ENCODE measurements at places on chromosomes 11 and 22.
A peak's percentile ranks its signal among the peaks of the same experiment; 100 is the strongest.

DNA sequence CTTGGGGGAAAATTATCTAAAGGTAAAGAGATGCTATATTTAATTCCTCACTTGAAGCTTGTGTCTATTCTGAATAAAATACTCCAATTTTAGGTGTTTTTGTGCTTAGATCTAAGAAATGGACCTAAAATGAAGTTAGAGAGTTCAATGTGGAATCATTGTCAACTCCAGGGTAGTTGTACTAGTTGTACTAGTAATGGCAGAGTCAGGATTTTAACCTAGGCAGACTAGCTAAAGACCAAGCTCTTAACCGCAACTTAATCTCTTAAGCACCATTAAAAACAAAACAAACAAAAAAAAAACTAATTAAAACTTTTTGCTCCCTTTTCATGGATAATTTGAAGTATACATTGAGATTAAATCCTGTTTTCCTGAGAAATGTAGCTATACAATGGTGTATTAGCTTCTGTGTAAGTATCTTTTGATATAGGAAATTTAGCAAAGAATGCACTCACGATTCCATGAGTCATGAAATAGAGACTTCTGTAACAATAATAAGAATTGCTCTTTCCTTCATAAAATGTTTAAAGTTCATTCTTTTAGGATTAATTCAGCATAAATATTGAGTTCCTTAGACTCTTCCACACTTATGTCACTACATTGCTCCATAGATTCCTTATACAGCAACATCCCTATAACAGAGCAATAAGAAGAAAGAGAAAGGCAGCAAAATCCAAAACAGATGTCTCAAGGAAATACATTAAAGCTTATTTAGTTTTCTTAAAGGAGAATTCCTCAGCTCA, 26.5 kb upstream of the SOX6 start:
- DNase-seq, result no peak

GRCh38 chr11:32821517-32821916, 8.2 kb upstream of the PRRG4 start:
- no peak for DNase-seq

GRCh38 chr22:45284705-45285262, at the start of gene UPK3A:
Gene UPK3A, plus strand, starts transcription at chr22:45284949. Its CDS starts 65 bp downstream, at chr22:45285014.
- no peak for DNase-seq

GRCh38 chr22:44031158-44031952, 7.3 kb downstream of the PARVB start:
- no peak for DNase-seq

DNA sequence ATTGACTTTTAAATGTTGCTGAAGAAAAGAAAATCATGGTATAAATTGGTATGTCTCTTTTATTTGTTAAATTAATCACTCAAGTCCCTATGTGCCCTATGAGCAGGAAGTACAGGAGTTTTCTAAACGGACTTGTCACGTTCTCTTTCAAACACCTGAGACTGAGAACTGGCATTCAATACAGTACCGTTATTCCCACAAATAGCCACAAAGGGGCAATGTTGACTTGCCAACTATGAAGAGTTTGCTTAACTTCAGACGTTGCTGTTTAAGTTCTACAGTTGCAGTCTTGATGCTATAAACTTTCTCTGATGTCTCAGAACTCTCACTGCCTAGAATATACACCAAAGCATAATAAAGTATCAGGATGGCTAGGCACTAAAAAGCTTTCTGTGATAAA, 7.6 kb downstream of the OR56A1 start:
- peak; percentile 1 for DNase-seq

GRCh38 chr11:32328392-32328791, 106.9 kb downstream of the WT1 start:
- DNase-seq, result no peak

- no peak for DNase-seq
Measured at GRCh38 chr11:86638673-86639072, 33.7 kb downstream of the ME3 start.

GRCh38 chr22:44392446-44392921, 79.7 kb upstream of the SHISAL1 start:
- no peak for DNase-seq

- no peak for DNase-seq
Measured at GRCh38 chr11:70637949-70638583, 239.7 kb downstream of the CTTN start.

GRCh38 chr11:42012271-42012670, 552.8 kb upstream of the LRRC4C start:
- DNase-seq, result no peak

GRCh38 chr11:121298774-121299173, 6.2 kb downstream of the SC5D start:
- DNase-seq, result no peak

- no peak for DNase-seq
Measured at GRCh38 chr22:31625661-31626426, 36.2 kb downstream of the PISD start.

DNA sequence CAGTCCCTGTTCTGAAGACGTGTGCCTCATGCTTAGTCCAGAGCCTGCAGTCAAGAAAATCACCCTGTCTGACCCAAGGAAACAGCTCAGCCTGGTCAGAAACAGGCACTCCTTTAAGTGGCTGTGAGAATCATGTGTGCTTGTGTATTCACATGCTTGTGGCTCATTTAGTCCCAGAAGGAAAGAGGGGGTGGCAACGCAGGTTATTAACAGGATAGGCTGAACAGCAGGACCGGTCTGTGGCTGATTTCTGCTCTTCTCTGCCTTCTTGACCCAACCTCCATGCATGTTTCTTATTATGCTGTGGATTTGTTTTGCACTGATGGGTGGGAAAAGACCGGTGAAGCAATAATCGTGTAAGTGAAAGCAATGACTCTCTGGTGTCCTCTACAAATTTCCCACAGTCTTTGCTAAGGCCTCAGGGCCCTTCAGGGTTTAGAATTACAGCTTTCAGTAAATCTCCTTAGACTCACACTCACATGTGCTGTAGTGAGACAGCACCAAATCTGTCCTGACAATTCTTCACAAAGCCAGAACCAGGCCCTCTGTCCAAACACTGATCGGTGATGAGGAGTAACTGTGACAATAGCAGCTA, 288.1 kb downstream of the ETS1 start:
- DNase-seq, result no peak

DNA sequence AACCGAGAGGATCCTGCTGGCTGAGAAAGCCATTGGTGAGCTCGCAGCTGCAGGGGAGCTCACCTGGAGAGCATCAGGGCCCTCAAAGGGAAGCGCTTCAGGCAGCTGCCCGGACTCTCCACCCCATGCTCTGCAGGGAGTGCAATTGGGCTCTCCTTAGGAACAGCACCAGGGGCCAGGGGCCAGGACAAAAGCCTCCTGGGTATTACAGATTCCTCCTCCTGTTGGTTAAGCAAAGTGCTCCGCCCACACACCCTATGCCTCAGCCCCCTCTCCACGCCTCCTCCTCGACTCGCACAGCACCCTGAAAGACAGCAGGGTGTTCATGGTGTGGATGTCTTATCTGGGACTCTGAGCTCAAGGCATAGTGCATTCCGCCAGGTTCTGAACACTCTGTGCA, 139.9 kb downstream of the SHANK2 start:
- DNase-seq, result no peak

- DNase-seq, result peak; percentile 48
Measured at GRCh38 chr11:35144136-35144741, 5.3 kb downstream of the CD44 start.

DNA sequence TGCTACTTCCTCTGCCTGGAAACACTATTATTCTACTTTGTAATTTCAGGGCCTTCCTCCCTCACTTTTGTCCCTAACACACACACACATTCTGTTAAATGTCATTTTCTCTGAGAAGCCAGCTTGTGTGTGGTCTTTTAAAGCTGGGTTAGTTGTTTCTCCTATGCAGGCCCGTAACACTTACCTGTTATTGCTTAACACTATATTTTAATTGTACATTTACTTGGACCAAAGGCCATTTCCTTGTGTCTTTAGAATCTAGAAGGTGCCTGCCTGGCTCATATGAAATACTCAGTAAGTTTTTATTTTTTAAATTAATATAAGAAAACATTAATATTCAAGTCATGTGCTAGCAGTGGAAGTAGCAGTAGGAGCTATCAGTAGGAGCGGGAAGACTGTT, 30.6 kb downstream of the FAR1 start:
- no peak for DNase-seq

DNA sequence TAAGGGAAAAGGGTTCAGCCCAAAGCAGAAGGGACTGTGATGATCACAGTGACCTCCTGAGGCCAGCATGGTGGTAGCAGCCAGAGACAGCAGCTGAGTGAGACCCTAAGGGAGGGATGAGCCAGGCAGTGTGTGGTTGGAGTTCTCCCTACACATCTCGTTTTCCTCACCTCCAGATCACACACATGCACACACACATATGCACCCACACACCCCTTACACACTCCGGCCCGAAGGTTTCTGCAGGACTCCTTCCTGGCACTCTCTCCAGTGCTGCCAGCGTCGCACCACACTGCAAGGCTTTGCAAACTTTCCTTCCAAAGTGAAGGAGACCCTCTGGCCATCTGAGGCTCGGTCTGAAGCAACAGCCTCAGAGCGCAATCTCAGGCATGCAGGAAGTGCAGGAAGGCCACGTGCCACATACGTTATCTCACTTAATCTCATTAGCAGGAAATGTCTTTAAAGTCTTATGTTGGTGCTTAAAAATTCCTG, 26.9 kb upstream of the TP53I11 start:
- DNase-seq, result no peak

DNA sequence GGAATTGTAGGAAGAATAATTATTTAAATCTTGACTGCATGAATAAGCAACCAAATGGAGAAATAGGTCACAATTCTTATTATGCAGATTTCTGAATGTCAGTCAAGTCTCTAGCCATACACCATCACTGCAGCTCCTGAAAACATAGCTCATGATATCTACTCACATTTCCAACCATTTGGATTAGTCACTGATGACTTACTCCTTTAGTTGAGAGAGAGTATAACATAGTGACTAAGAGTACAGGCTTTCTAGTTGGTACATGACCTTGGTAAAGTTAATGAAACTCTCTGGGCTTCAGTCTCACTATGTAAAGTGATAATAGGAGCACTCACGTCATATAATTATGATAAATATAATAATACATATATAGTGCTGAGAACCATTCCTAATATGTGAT, 265.2 kb downstream of the KCNA4 start:
- no peak for DNase-seq

- no peak for DNase-seq
Measured at GRCh38 chr11:19060629-19061028, at the start of gene MRGPRX2. Gene MRGPRX2, minus strand, starts transcription at chr11:19060717. Its CDS starts 4,315 bp downstream, at chr11:19056402.

- peak; percentile 33 for DNase-seq
Measured at GRCh38 chr11:72411623-72412419, 22.5 kb downstream of the CLPB start.

- DNase-seq, result no peak
Measured at GRCh38 chr11:133443206-133443747, 89.0 kb downstream of the OPCML start.

DNA sequence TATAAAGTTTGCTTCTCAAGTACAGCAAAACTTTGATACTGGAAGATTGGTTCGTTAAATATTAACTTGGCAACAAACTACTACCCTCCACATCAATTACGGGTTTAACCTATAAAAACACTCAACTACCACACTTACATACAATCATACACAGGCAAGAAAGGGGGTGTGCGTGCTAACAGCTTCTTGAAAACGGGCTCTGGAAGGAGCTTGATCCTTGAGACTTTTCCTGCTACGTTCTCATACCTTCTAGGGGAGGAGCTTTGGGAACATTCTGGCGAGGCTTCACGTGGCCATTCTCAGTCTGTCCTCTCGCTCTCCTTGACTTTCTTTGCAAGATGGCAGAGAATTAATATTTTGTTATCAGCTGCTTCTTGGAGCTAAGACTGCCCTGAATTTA, 6.8 kb upstream of the ESAM start:
- no peak for DNase-seq

GRCh38 chr11:46134061-46134460, 12.8 kb upstream of the PHF21A start:
- DNase-seq, result no peak

- DNase-seq, result no peak
Measured at GRCh38 chr11:64523456-64524157, 67.4 kb upstream of the SLC22A12 start.

DNA sequence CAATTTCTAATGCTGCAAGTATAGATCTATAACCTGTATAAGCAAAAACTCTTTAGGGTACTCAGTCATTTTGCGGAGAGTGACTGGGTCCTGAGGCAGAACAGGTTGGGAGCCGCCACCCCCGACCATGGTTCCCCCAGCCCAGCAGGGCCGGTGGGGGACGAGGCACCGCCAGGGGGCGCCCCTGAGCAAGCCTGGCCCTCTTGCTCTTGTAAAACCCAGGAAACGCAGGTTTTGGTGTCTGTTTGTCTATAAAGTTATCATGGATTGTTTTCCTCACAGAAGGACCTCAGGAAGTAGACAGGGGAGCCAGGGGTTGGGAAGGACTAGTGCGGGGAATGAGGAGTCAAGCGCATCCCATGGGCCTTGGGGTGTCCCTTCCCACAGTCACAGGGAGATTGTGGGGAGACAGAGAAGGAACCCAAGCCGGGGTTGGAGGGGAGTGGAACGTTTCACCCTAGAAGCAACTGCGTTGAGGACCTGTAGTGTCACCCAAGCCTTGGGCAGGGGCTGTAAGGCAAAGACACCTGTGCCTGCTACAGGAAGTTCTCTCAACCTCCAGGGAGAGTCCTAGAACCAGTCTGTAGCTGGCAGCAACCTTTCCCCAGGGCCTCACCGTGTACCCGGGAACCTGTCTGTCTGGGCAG, 26.4 kb downstream of the KCTD17 start:
- DNase-seq, result peak; percentile 90

GRCh38 chr11:70672991-70673653, 274.8 kb downstream of the CTTN start:
- no peak for DNase-seq

DNA sequence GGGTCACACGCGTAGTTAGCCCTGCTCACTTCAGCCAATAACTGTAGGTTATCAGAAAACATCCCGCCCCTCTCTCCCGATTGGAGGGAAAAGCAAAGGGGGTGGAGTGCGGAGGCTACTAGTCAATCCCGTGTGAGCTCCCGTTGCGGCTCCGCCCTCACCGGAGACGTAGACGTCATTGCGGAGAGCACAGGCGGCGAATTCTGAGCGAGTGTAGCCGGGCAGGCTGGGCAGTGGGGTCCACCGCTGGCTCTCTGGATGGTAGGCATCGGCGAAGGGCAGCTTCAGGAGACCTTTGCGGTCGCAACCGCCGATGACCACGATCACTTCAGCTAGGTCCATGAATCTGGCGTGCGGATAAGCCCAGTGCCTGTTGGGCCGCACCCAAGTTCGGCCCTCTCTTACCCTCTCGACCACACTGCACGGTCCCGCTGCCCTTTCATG, 4.7 kb downstream of the KLHL35 start:
- DNase-seq, result peak; percentile 79

DNA sequence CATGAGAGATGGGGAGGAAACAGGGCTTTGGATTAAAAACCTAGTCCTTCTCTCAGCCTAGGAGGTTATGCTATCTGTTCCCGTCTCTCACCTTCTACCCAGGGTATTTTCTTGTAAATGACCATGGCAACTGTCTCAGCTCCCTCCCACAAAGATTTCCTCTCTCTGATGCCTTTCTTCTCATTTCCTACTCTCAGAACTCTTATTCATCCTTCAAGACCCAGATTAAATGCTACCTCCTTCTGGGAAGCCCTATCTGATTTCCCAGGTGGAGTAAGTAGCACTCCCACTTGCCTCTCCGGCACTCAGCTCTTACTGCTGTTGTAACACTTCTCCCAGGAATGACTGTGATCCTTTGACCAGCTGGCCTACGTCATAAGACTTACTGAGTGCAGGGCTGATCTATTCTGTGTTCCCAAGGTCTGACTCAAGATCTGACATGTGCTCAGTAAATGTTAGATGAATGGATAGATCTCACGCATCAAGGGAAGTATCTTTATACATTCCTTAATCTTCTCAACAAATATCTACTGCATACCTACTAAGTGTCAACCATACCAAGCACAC, 175.0 kb downstream of the TENM4 start:
- DNase-seq, result no peak

GRCh38 chr11:130611791-130612251, 163.4 kb downstream of the ADAMTS15 start:
- no peak for DNase-seq
